Caudate nucleus (tissue), 63 donors: ENCODE measurements at places on chromosomes 5 and 9.

- no peak for DNase-seq
Measured at GRCh38 chr5:157076558-157076957, 17.6 kb upstream of the HAVCR1 start.

GRCh38 chr5:93677359-93677891 is 64.0 kb downstream of the POU5F2 start:
- no peak for DNase-seq

GRCh38 chr9:94232428-94232827 is 26.7 kb upstream of the ZNF169 start:
- DNase-seq, result no peak

DNA sequence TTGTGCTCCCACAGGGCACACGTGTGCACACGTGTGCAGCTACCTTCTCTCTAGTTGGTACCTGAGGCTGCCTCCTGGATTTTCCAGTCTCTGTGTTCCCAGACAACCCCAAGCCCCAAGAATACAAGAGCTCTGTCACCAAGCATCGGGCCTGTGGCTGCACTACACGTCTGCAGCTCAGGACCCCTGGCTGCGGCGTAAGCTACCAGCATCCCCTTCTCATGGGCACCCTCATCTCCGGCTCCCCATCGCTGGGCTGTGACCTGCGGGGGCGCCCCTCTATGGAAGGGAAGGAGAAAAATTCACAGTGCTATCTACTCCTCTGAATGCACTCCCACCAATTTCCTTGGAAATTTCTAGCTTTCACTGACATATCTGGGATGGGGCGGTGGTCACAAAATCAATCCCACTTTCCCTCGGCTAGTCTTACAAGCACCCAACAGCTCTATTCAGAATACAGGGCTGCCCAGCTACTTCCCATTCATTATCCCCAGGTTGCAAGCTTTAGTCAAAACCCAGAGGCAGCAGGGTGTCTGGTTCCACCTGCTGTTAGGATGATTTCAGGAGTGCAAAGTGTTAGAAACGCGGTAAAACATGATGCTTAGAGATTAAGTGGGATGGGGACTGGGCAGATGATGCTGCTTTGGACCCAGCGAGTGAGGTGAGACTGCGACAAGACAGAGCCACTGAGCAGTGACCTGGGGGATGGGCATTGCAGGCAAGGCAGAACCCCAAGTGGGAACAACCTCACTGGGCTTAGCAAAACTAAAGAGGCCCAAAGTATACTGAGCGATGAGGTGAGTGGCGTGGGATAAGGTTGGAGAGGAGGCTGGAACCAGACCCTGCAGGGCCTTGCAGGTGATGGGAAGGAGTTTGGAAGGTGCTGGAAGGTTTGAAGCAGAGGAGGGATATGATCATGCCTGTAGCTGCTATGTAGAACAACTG is 121.7 kb downstream of the KCNIP1 start:
- no peak for DNase-seq

- no peak for DNase-seq
Measured at GRCh38 chr5:123673107-123673506, 161.1 kb downstream of the CSNK1G3 start.

GRCh38 chr9:16974436-16974835 is 104.0 kb upstream of the BNC2 start:
- no peak for DNase-seq

- no peak for DNase-seq
Measured at GRCh38 chr5:2357309-2357708, 394.2 kb downstream of the IRX2 start.

GRCh38 chr9:20084125-20084524 is 295.3 kb upstream of the SLC24A2 start:
- DNase-seq, result no peak

- DNase-seq, result no peak
Measured at GRCh38 chr5:145689235-145689634, 145.9 kb downstream of the PRELID2 start.

- DNase-seq, result peak; percentile 55
Measured at GRCh38 chr9:121743441-121744001, 92.1 kb downstream of the DAB2IP start.

DNA sequence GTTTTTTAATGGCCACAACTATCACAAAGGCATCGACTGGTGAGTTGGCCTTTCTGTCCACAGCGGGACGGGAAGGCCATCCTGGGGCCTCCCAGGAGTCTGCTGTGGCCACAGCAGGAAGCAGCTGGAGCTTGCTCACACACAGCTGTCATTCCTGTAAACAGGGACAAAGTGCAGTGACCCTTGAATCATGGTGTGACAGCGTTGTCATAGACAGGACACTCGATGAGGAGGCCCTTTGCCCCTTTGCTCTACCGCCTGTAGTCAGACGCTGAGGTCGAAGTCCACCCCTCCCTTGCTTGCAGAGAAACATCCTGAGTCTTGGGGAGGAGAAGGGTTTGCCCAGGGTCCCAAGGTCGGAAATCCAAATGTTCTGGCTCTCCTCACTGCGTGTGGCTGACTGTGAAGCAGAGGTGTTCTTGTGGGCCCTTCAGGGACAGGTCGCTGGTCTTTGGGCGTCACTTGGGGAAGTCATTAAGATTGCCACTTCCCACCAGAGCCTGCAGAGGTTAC is 35.1 kb downstream of the NDST1 start:
- DNase-seq, result no peak

DNA sequence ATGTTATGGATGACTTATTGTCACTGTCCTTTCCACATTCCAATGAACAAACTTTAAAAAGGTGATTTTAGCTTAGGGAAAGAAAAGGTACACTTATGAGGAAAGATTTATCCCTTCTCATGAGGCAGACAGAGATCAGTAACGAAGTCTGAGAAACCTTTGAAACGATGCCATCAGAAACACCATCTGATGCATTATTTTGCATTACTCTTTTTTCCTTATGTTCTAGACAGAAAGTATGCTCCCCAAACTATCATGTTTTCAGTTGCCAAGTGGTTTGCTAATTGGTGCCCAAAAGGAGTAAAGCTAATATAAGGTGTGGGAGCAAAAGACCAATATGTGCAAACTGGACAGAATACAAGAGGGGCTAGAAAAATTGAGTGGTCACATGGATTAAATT is 397.7 kb upstream of the RIOK2 start:
- DNase-seq, result no peak

DNA sequence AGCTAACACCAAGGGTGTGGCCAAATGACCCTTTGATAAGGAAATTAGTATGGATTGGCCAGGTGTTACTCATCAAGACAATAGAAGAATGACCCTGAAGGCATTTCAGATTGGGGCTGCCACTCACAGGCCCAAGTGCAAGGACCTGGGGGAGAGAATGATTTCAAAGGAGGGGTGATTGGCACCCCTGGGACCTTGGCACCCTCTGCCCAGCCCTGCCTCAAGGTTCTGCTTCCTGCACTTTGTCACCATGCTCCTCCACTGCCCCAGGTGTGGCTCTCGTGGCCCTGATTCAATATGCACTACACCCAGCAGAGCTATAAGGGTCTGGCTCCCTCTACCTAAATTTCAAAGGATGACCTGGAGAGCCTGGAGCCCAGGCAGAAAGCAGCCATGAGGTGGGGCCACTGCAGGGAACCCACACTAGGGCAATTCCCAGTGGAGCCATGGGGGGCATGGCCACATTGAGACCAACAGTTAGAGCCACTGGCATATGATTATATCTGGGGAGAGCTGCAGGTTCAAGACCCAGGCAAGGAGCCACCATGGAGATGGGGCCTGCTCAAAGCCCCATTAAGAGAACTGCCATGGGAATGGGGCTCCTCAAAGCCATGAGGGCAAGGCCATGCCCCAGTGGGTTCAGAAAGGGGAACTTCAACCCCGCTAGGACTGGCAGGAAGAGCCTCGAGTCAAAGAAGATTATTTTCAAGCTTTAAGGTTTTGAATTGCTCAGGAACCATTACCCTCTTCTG is 93.0 kb downstream of the CEMIP2 start:
- no peak for DNase-seq

DNA sequence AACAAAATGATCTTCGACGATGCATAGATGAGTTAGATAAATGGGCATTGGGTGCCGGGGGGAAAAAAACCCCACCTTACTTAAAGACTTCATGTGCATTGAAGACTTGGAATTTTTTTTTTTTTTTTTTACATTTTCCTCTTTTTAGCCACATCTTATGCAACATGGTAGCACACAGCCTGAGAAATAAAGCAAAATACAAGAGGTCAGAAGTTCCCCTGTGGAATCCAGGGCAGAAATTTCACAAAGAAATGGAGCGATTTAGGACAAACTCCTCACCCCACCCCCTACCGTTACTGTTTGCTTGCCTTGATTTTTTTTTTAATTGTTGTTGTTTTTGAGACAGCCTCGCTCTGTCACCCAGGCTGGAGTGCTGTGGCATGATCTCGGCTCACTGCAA is 153.2 kb downstream of the GOLPH3 start:
- DNase-seq, result no peak

DNA sequence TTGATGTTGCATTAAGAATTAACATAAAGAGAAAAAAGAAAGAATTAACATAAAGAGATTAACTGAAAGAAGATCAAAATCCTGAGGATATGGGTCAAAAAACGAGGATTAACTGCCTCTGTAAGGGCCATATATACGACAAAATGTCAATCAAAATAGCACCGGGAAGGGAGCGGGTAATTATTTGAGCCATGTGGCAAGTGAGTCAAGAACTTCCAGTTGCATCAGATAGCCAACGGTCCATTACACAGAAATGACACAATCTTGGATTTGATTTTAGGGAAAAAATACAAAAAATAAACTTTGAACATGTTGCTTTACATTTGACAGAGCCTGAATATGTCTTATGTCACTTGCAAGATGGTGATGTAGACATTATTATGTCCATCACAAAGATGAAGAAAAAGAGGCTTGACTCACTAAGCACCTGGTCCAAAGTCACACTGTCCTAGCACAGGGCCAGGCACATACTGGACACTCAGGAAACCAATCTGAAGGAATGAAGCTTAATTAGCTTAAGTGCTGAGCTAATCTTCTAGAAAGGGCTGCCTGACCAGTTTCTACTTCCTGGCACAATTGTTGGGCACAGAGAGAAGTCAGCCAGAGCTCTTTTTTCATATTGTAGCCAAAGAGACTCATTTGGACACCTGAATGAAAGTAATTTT is 273.2 kb upstream of the PAPPA start:
- DNase-seq, result no peak

GRCh38 chr9:99147177-99147576 is 42.3 kb downstream of the TGFBR1 start:
- DNase-seq, result no peak

GRCh38 chr9:19470567-19470966 is 61.8 kb downstream of the ACER2 start:
- peak; percentile 59 for DNase-seq

DNA sequence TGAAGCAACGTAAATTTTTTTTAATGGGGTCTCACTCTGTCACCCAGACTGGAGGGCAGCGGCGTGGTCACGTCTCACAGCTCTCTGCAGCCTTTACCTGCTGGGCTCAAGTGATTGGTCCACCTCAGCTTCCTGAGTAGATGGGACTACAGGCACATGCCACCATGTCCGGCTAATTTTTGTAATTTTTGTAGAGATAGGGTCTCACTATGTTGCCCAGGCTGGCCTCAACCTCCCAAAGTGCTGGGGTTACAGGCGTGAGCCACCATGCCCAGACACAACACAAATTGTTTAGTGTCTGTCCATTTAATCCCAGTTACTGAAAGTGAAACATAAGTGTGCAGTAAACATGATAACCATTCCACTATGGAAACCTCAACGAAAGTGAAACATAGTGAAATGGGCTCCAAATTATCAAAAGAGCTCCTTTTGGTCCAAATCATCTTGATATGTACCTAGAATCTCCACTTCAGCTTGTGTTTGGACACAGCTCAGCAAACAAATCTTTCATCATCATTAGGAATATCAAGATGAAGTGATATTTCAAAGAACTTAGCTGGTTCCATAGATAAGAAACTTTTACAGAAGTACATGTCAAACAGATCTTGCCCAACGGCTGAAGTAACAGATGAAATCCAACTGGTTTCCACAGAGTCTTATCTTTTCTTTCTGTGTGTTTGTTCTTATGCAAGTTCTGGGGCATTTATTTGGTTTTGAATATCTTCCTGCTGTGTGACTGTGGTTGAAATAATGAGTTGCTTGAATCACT is 41.2 kb upstream of the PLPP1 start:
- DNase-seq, result no peak

- DNase-seq, result no peak
Measured at GRCh38 chr9:84659313-84659712, 10.2 kb upstream of the NTRK2 start.

DNA sequence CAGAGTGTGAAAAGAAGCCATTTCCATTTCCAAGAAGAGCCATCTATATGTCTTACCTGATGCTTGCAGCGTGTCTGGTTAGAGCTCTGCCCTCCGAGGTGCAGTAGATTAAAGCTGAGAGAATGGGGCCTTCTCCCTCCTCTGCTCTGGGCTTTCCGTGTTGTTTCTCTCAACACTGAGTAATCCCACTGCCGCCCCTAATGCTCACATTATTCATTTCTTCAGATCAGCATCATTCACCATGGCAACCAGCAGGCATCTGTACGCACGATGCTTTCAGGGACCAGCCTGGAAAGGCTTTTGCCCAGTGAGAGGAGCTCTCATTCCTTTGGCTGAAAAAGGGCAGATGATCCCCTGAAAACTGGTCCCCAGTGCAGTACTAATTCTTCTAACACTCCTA is 79.6 kb downstream of the CYFIP2 start:
- DNase-seq, result no peak

GRCh38 chr9:133515615-133516255 is 9.0 kb downstream of the MYMK start:
- no peak for DNase-seq

DNA sequence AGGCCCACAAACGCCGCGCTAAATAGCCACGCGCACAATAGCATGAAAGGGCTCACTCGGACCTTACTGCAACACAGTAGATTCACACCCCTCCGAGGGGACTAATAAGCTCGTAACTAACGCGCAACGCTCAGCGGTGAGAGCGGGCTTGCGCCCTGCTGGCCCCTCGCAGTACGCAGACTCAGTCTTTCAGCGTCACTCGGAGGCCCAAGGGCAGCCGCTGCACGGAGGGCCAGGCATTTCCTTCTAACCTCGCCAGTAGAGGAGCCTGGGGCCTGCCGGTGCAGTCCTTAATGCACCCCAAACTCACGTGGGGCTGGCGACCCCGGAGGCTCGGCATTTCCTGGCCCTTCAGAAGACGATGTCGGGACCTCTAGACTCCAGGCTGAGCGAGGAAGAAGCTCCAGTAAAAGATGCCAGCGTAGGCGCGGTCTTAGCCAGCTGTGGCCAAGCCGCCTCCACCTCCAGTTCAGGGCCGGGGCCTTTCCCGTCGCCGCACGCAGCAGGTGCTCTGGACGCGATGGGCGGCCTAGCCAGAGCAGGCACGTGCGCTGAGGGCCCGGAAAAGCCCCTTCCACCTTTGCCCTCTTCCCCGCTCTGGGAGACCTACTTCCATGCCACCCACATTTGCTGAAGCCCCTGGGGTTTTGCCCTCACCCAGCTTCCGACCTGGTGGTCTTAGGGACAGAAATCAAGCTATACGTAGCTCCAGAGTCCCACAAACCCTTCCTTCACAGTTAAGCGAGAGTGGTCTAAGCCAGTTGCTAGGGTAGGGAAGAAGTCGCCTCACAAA is 38.3 kb upstream of the TIFAB start:
- DNase-seq, result no peak

- DNase-seq, result no peak
Measured at GRCh38 chr5:9455826-9456434, 89.9 kb downstream of the SEMA5A start.
